Ovary (tissue), 10 donors: ENCODE measurements at places on chromosomes 7 and 10. TPM values are rescaled to one million over a fixed set of nuclear protein-coding genes. Genes with fewer than 3 reads are reported as not detected.
A peak's percentile ranks its signal among the peaks of the same experiment; 100 is the strongest.

DNA sequence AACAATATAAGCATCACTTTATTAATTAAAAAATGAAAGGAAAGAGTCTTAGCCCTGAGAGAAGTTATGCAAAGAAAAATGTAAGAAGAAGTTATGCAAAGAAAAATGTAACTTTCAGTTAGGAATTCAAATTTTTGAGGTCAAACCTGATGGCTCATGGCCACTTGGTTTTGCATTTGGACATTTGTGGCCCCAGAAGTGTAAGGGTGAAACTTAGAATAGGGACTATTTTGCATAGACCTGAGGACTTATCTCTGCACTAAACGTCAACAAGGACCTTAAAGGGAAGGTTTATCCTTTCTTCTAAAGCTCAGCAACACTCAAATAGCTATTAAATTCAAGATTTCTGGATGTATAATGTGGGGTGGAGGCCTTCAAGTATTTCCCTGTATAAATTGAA is 724.5 kb upstream of the POT1 start:
- no peak overlapping the region for H3K27ac ChIP-seq
- H3K36me3 ChIP-seq, result no peaks in the 10 kb centered on the region
- H3K4me3 ChIP-seq, result no peak overlapping the region

DNA sequence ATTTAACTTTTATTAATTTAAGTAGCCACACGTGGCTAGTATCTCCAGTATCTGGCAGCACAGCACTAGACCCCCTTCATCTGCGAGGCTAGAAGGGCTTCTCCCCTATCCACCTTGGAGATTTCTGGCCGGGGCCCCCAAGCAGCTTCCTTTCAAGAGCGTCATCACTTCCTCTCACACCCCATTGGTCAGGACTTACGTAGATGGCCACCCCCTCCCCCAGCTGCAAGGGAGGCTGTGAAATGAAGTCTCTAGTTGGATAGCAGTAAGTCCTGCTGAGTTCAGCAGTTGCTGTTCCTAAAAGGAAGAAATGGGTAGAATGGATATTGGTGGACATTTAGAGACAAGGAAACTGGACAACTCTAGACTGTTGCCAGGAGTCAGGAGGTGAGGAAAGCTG is 33.8 kb upstream of the COMTD1 start:
- no peak overlapping the region for H3K4me3 ChIP-seq
- H3K36me3 ChIP-seq, result no peaks in the 10 kb centered on the region
- no peak overlapping the region for H3K27ac ChIP-seq
- no peaks in the 10 kb centered on the region for H3K27me3 ChIP-seq
- DNase-seq, result no peak
- H3K4me1 ChIP-seq, result no peaks in the 10 kb centered on the region

DNA sequence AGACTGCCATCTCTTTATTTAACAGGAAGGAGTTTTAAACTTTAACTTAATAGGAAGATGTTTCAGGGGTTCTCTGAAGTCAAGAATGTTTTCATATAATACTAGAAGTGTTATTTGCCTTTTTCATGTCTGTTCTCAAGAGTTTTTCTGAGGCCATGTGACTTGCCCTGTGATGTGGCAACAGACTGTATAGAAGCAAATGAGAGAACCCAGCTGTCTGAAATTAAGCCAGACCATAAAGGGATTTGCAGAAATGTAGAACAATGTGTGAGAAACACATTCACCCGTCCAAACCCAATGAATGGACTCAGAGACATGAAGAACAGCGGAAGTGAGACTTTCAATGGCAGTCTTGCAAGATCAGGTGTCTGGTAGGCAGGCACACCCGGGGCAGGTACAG is 23.8 kb downstream of the MAPK8 start:
- H3K27ac ChIP-seq, result no peak overlapping the region
- H3K4me3 ChIP-seq, result no peak overlapping the region
- H3K36me3 ChIP-seq, result no peaks in the 10 kb centered on the region
- peaks cover 7% of the 10 kb centered on the region for H3K4me1 ChIP-seq
- no peak for DNase-seq

The GTF2IRD2 gene
- total RNA-seq, result 44.6 TPM

GRCh38 chr7:158030566-158030965 is 557.1 kb downstream of the PTPRN2 start:
- no peaks in the 10 kb centered on the region for H3K4me1 ChIP-seq
- no peaks in the 10 kb centered on the region for H3K27me3 ChIP-seq
- H3K27ac ChIP-seq, result no peak overlapping the region
- no peak overlapping the region for H3K4me3 ChIP-seq
- H3K36me3 ChIP-seq, result no peaks in the 10 kb centered on the region

GRCh38 chr10:971150-971542 is 17.1 kb upstream of the GTPBP4 start:
- H3K27ac ChIP-seq, result no peak overlapping the region
- H3K4me1 ChIP-seq, result peaks cover 6% of the 10 kb centered on the region
- no peaks in the 10 kb centered on the region for H3K36me3 ChIP-seq
- no peak overlapping the region for H3K4me3 ChIP-seq
- DNase-seq, result peak; percentile 42
- no peaks in the 10 kb centered on the region for H3K27me3 ChIP-seq

The GIMAP7 gene
- total RNA-seq, result 7.1 TPM

DNA sequence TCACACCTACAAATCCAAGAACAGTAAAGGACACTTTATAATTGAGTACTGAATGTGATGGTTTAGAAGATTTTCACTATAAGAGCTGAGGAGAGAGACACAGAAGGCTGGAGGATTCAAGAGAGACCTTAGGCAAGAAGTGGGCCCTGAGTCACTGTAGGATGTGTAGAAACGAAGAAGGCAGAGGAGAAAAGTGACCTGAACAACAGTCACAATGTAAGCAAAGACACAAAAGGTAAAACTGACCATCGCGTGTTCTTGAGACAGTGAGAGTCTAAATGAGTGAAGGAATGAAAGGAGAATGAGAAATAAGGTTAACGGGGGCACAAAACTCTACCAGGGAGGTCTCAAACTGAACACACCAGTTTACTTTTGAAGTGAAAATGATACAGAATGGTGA is 298.2 kb upstream of the LRGUK start:
- H3K36me3 ChIP-seq, result no peaks in the 10 kb centered on the region
- no peaks in the 10 kb centered on the region for H3K4me1 ChIP-seq
- no peak overlapping the region for H3K4me3 ChIP-seq
- no peak for DNase-seq
- no peak overlapping the region for H3K27ac ChIP-seq

GRCh38 chr7:105084581-105084980 is 70.6 kb downstream of the KMT2E start:
- H3K27me3 ChIP-seq, result no peaks in the 10 kb centered on the region
- H3K4me1 ChIP-seq, result no peaks in the 10 kb centered on the region
- H3K4me3 ChIP-seq, result no peak overlapping the region
- no peak for DNase-seq
- H3K36me3 ChIP-seq, result no peaks in the 10 kb centered on the region
- no peak overlapping the region for H3K27ac ChIP-seq

The ERVW-1 gene
- not detected for total RNA-seq

DNA sequence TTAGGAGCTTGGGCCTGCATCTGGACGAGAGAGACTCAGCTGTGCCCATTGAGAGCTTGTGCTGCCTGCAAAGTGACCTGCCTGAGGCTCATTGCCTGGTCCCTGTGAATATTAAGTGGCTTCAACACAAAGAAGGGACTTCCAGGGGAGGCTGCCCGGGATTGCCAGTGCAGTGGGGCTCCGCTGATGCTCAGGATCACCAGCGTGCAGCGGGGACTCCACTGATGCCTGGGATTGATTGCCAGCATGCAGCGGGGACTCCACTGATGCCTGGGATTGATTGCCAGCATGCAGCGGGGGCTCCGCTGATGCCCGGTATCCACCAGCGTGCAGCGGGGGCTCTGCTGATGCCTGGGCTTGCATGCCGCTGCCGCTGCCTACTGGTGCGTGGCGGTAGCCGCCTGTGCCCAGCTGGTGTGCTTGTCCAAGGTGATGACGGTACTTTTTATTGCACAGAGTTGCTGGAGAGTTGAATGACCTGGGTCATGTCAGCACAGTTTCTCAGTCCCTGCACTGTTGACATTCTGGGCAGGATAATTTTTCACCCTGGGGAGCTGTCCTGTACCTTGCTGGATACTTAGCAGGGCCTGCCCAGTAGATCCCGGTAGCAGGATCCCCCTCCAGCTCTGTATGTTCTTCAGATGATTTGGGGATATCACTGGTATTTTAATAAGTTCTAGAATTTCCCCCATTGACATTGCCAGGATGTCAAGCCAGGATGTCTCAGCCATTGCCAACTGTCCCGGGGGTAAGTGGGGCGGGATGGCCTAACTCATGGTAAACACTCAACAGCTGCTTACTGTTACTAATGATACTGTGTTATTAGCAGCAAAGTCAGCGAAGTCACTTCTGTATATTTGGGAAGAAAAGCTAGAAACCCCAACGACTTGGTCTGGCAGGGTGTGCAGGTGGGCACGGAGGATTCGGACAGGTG is 13.0 kb downstream of the DOCK1 start:
- no peak overlapping the region for H3K27ac ChIP-seq
- DNase-seq, result no peak
- H3K36me3 ChIP-seq, result no peaks in the 10 kb centered on the region
- peaks cover 17% of the 10 kb centered on the region for H3K4me1 ChIP-seq
- no peak overlapping the region for H3K4me3 ChIP-seq
- no peaks in the 10 kb centered on the region for H3K27me3 ChIP-seq

- H3K27ac ChIP-seq, result no peak overlapping the region
- H3K4me1 ChIP-seq, result peaks cover 2% of the 10 kb centered on the region
- H3K4me3 ChIP-seq, result no peak overlapping the region
- no peak for DNase-seq
- no peaks in the 10 kb centered on the region for H3K36me3 ChIP-seq
- H3K27me3 ChIP-seq, result no peaks in the 10 kb centered on the region
Observed at GRCh38 chr10:131402771-131403650, 91.5 kb upstream of the TCERG1L start.

GRCh38 chr7:30682212-30683083 is at the start of gene CRHR2:
TSS of gene CRHR2 (minus strand) at chr7:30682456. CDS start at chr7:30682280, 176 bp downstream.
- H3K4me1 ChIP-seq, result no peaks in the 10 kb centered on the region
- H3K27me3 ChIP-seq, result no peaks in the 10 kb centered on the region
- H3K36me3 ChIP-seq, result no peaks in the 10 kb centered on the region
- H3K4me3 ChIP-seq, result peak within 1 kb of the TSS; percentile 41

The DOCK1 gene
- 55.2 TPM for total RNA-seq

DNA sequence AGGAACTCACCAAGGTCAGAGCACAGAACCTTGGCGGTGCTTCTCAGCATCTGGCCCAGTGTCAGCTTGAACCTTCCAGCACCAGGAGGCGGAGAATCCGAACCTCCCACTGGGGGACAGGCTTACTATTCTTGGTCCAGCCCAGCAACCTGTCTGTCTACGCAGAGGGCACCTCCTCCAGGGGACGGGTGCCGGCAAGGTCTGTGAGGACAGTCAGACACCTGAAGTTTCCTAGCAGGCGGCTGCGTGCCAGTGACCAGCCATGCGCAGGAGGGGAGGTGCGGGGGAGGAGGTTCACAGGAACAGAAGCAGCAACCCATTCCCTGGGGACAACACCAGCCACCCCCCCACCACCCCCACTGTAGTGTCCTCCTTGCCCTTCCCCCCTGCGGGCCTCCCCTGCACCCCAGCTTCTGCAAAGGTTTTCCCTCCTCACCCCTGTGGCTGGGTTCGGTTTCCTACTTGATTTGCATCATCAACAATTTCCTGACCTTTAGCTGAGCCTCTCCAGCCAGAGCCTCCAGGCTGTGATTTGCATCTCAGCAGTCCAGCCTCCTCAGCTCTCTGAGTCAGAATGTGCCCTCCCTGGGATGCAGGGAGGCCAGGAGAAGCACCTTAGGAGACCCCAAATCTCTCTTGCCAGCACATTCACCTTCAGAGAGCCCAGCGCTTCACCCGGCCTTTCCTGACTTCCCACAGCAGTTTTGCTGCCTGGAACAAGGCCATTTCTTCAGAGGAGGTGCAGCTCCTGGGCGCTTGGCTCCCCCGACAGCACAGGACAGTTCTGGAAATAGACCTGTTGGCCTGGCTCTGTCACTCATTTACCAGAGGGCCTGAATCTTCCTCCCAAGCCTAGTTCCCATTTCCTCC is 107.5 kb upstream of the NPS start:
- peak; percentile 69 for DNase-seq
- H3K4me3 ChIP-seq, result no peak overlapping the region
- H3K36me3 ChIP-seq, result no peaks in the 10 kb centered on the region

DNA sequence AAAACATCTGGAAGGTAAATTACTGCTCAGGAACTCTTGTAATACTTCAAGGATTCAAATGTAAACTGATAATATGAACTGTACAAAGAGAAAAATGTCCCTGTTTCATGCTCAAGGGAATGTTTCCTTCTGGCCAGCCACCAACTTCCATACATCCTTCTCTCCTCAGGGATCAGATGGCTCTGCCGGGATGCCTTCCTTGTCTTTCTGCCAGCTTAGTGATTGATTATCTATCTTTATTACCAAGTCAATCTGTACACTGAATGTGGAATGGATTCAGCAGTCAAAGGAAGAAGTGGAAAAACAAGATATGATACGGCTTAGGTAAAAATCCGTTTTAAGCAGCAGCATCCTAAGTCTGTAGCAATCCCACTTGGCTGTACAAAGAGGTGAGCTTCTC is 178.3 kb downstream of the PTN start:
- H3K4me3 ChIP-seq, result no peak overlapping the region
- H3K4me1 ChIP-seq, result no peaks in the 10 kb centered on the region
- H3K27me3 ChIP-seq, result no peaks in the 10 kb centered on the region
- H3K36me3 ChIP-seq, result no peaks in the 10 kb centered on the region

The UPK3B gene
- total RNA-seq, result 1.7 TPM

GRCh38 chr10:122293156-122293960 is 22.3 kb downstream of the BTBD16 start:
- no peaks in the 10 kb centered on the region for H3K4me1 ChIP-seq
- no peak overlapping the region for H3K4me3 ChIP-seq
- DNase-seq, result no peak
- no peak overlapping the region for H3K27ac ChIP-seq
- no peaks in the 10 kb centered on the region for H3K27me3 ChIP-seq
- no peaks in the 10 kb centered on the region for H3K36me3 ChIP-seq

DNA sequence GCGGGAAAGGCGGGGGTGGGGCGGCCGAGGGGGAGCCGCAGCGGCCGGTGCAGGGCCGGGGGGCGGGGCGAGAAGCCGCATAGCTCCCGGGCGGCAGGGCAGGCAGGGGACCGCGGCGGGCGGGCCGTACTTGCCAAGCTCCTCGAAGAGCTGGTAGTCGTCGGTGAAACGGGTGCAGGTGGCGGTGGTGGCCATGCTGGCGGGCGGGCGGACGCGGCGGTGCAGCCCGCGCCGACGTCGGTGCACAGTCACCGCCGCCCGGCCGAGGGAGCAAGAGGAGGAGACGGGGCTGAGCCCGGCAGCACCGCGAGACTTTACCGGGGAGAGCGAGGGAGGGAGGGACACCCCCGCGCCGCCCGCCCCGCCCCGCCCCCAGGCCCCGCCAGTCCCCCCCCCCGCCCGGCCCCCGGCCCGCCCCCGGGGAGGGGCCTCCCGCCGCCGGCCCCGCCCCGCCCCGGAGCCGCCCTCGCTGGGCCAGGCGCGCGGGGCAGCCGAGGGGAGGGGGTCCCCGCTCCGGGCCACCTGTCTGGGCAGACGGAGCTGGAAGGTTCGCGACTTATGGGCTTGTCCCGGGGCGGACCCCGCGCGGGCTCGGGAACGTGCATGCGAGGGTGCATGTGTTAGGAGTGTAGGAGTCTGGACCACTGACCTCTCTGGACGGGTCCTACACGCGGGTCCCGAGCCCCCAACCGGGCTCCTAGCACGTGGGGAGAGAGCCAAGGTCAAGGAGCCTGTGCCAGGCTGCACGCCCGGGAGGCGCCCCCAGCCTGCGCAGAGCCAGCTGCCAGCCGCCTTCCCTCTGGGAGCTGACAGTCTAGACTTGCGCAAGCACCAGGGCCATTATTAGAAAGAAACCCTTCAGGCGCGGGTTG is at the start of gene CAMK2G:
Gene CAMK2G (minus strand): TSS at position 289 of the 872 bp plus-strand sequence. CDS start 94 bp downstream, at position 195.
- peak within 1 kb of the TSS; percentile 93 for H3K4me3 ChIP-seq
- DNase-seq, result peak; percentile 82
- H3K36me3 ChIP-seq, result no peaks in the 10 kb centered on the region
- no peak within 1 kb of the TSS for H3K27ac ChIP-seq
